AG09319 (cell line): ENCODE measurements at places on chromosomes 7 and 10.

DNA sequence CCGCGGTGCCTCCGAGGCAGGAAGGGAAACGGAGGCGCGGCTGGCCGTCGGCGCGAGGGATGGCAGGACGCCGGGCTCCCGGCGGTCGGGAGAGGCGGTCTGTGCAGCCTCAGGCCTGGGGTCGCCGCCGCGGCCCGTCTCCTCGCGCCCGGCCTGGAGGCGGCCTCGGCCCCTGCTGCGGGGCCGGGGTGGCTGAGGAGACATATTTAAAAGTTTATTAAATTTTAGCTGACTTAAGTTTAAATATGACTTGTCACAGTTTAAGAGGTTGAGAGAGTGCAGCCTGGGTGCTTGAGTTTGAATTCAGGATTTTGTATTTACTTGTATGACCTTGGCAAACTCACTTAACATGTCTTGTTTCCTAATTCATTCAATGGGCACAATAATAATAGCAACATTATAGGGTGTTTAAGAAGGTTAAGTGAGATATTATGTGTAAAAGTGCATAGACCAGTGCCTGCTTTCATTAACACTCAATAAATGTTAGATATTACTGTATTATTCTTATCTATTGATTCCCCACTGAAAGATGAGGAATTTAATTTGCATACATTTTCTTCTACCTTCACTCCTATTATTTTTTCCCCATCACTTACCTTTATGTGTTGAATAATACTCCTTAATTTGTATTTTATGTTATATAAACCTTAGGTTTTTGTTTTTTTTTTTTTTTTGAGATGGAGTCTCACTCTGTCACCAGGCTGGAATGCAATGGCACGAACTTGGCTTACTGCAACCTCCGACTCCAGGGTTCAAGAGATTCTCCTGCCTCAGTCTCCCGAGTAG, 718 bp downstream of the DYNC2I1 start:
- no peak for DNase-seq

- DNase-seq: no peak
Observed at GRCh38 chr7:106980358-106980685, 64.2 kb upstream of the PRKAR2B start.

DNA sequence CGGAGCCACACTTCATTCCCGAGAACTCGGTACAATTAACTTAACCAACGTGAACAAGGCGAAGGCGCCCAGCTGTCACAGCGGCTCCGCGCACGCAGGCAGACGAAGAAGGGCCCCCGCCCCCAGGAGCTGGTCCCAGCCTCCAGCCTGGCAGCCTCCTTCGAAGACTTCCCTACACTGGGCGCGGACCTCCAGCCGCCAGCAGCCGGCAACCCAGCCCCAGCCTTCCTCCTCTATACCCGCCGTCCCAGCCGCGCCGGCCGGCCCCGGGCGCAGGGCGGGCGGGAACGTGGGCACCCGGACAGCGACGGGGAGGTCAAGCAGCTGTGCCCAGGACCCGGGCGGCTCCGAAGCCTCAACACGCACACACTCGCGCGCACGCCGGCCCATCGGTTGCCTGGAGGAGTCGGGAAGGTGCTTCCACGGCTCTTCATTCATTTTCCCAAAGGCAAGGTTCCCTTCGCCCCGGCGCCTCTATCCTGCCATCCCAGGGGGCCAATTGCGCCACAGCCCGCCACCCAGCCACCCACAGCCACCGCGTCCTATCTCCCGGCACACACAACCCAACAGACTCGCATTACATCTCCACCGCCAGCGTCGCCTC, 1.6 kb downstream of the CHST15 start:
- no peak for DNase-seq

DNA sequence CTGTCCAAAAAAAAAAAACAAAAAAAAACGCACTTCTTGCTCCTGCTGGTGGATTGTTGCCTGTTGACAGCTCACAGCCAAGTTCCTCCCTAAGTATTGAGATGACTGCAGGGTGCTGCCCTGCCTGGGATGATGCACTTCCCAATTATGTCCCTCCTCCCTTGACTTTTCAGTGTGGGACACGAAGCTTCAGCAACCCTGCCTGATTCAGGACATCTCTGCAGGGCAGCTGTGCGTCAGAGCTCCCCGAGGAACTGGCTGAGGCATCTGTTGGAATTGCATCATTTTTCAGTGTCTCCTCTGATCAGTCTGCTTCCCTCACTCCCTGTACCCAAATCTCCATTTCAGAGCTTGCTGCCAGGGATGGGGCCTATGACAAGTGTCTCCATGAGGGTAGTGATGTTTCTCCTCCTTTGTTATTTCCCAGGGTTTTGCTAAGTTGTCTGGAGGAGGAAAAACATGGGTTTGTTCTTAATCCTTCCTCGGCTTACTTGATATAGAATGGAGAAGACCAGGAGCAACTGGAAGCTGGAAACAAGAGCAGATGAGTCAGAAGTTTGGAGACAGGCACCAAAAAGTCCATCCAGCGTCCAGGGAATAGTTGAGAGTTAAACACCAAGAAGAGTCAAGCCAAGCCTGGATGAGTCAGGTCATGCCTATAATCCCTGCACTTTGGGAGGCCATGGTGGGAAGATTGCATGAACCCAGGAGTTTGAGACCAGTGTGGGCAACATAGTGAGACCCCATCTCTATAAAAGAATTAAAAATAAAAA, 355.1 kb downstream of the GALNT17 start:
- peak; percentile 30 for DNase-seq

- no peak for DNase-seq
Observed at GRCh38 chr10:30750971-30751677, 121.6 kb upstream of the LYZL2 start.

GRCh38 chr7:610531-611280, 91.1 kb upstream of the PDGFA start:
- DNase-seq: no peak

GRCh38 chr7:117281562-117281961, 41.3 kb downstream of the WNT2 start:
- DNase-seq: no peak

DNA sequence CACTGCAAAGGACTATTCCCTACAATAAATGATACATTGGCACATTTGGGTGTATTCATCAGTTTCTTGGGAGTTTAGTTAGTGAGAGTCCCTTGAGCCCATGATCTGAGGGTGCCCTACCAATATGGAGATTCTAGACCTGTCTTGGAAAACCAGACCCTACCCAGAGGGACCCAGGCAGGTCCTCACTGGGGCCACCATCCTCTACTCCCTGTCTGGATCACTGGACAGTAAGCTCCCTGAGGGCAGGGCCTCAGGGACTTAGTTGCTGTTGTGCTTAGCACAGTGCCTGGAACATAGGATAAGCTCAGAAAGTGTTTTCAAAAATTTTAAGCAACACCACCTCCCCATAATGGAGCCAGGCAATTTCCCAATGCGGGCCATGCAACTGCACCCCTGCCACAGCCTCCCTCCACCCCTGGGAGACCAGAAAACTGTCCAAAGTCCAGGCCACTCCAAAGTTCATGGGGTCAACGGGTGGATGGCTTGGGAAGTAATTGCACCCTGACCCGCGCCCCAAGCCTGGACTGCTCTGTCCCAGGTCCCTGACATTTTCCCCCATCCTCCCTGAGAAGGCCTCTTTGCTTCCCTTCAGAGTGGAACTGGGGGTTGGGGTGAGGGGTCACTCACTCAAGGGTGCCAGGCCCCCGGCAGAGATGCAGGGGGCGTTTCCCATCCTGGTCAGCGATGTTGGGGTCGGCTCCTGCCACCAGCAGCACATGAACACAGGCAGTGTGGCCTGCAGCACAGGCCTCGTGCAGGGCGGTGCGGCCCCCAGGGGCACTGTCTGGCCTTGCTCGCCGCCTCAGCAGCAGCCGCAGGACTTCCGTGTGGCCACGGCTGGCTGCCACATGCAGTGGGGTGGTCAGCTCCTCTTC, 1.0 kb downstream of the ASB10 start:
- no peak for DNase-seq

DNA sequence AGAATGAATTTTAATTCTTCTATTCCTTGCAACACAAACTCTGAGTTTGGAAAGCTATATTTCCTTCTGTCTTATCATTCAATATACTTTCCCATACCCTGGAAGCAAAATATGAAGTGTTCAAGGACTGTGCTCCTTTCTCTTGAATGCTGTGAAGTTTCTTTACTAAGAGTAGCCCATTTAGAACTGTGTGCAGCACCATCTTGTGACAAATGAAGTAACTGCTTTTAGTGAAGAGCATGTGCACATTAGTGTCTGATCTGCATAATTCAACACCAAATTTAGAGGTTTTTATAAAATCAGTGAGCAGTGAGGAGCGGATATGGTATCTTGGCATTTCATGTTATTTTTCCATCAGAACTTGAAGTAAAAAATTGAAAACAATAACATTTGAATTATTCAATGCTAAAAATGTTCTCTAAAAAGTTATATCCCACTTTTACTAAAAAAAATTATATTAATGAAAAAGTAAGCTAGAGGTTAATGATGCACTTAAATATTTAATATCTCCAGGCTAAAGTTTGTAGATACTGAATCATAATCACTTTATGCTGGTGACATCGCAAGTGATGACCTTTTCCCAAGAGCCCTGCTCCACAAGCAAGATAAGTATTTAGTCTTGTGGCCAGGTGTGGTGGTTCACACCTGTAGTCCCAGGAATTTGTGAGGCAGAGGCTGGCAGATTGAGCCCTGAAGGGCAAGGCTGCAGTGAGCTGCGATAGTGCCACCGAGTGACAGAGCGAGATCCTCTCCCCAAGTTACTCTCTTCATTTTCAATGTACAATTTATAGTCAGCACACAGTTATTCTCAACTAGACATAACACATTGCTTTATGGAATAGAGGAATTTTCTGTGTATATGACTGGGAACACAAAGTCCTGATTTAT, 108.8 kb upstream of the PCLO start:
- DNase-seq: no peak

- no peak for DNase-seq
Observed at GRCh38 chr10:126481181-126481580, 92.9 kb upstream of the ADAM12 start.

DNA sequence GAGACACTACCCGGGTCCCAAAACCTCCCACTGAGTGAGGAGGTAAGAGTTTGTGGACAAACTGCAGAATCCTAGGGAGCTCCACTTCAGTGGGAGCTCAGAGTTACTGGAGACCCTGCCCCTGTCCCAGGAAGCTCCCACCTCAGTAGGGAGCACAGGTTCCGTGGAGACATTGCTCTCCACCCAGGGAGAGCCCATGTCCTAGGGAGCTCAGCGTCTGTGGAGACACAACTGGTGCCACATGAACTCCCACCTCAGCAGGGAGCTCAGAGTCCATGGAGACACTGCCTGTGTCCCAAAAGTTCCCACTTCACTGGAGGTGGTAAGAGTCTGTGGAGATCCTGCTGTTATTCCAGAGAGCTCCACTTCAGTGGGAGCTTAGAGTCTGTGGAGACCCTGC, 6.3 kb downstream of the MYO1G start:
- DNase-seq: no peak

- DNase-seq: no peak
Observed at GRCh38 chr7:151454932-151455530, 15.1 kb upstream of the CRYGN start.

- DNase-seq: no peak
Observed at GRCh38 chr7:23044581-23044980, 30.7 kb upstream of the HYCC1 start.

- no peak for DNase-seq
Observed at GRCh38 chr7:141906285-141906684, 9.9 kb upstream of the OR9A4 start.

GRCh38 chr10:29212597-29212996, 76.3 kb upstream of the LYZL1 start:
- no peak for DNase-seq

DNA sequence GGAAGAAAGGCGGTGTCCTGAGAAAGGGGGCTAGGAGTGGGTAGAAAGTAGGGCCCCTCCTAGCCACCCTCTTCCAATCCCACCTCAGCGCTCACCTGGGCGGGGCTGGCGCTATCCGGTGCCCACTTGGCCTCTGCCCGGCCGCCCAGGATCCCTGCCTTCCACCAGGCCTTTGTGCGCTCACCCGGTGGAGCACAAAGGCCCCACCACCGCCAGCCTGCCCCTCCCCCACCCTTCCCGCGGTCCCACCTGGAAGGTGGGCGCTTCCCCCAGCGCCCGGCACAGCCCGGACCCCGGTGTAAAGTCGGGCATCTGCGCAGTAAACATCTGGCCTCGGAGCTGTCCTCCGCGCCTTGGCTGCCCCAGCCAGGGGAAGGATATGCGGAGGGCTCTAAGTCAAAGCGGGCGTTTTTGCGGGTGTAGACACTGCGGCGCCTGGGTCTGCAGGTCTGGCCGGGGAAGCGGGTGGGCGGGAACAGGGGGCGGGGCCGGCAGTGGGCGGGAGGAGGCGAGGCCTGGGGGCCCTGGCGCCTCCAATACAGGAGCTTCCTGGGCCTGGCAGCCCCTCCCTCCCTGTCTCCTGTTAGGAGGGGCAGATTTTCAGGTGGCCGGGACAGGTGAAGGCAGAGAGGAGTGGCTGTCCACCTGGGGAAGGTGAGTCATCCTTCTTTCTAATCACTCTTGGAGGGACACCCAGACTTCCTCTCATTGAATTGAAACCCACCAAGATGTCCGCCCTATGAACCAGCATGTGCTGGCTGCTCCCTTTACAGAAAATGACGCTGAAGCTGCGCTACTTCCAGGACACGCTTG, 49.3 kb downstream of the PNLIPRP2 start:
- no peak for DNase-seq

DNA sequence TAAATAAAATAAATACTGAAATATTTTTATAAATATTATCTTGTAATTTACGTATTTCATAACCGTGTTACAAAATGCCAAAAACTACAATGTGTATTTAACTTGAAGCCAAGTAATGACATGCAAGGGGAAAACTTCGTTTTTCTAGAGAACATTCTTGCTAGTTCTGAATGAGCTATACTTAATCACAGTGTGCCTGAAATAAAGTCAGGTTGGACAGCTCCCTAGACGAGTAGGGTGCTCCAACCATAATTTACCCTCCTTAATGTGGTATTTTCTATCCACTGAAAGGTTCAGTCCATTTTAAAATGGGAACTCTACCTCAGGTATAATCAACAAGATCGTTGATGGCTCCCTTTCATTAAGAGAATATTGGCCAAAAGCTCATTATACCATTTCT, 194.5 kb upstream of the AHR start:
- DNase-seq: no peak

DNA sequence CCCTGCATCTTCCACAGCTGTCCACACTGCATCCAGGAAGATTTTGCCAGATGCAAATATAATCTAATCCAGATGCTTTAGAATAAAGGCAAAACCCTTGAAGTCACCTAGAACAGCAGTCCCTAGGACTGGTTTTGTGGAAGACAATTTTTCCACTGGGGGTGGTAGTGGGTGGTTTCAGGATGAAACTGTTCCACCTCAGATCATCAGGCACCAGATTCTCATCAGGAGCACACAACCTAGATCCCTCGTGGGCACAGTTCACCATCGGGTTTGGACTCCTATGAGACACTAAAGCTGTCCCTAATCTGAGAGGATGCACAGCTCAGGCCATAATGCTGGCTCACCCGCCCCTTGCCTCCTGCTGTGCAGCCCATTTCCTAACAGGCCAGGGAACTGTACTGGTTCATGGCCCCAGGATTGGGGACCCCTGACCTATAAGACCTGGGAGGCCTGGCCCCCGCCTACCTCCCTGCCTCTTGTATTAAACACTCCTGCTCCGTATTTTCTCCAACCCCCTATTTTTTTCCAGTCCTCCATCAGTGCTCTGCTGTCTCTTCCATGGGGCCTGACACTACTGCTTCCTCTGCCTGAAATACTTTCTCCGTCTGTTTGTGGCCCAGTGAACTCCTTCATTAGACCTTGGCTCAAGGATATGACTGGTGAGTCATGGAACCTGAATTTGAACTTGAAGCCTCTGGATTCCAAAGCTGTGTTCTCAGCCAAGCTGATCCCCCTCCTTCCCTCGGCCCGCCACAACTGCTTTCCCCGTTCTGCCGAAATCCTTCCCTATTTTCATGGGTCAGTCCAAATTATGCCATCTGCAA, 79.9 kb upstream of the RHEB start:
- DNase-seq: peak; percentile 67

GRCh38 chr7:72161534-72161933, 250.6 kb downstream of the CALN1 start:
- no peak for DNase-seq
